Right atrium auricular region (tissue), 2 donors: ENCODE measurements at places on chromosomes 11 and 22. TPM values are rescaled to one million over a fixed set of nuclear protein-coding genes. Genes with fewer than 3 reads are reported as not detected.

Gene UBQLN3
- total RNA-seq: not detected

Gene NEFH
- total RNA-seq: 0.28 TPM

DNA sequence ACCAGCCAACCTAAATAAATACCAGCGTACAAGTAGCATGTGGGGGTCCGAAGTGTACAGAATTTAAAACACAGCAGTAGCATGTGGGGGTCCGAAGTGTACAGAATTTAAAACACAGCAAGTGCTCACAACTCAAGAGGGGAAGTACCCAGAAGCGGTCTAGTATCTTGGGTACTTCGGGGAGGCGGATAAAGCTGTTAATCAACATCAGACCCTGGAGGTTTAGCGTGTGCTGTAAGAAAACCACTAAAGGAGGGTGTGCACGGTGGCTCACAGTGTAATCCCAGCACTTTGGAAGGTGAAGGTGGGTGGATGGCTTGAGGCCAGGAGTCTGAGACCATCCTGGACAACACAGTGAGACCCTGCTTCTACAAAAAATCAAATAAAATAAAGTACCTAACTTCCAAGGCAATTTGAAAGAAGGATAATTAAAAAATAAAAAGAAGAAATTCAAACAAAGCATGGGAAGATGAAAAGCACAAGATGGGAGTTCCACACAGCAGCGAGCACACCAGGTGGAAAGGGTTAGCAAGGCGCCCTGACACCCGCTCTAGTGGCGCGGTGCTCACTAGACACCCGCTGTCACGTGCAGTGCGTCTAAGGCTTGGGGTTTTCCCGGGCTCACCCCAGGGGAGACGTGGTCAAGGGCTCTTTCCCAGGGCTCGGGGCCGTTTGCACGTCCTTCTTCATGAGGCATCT is 35.0 kb upstream of the MOB2 start:
- no peaks in the 10 kb centered on the region for H3K36me3 ChIP-seq
- no peak for DNase-seq
- H3K4me1 ChIP-seq: peaks cover 61% of the 10 kb centered on the region
- H3K27ac ChIP-seq: no peak overlapping the region
- H3K27me3 ChIP-seq: no peaks in the 10 kb centered on the region
- no peak overlapping the region for H3K4me3 ChIP-seq

DNA sequence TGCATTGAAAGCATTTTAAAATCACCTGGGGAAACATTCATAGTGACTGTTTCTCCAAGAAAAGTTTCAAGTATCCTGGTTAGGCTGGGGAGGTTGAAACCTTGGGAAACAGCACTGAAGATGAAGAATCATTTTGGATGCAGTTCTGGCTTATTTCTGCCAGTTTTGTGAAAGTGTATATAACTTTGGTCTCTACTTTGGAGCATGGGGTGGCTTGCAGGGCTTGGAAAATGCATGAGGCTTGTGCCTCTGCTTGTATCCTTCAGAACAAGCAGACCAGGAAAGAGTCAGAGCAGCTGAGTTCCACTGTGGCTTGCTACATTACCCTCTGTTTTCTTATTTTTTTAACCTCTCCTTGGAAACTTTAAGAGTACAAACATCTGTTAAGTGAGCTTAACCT is 19.5 kb downstream of the SLC5A12 start:
- H3K27me3 ChIP-seq: no peaks in the 10 kb centered on the region
- no peaks in the 10 kb centered on the region for H3K4me1 ChIP-seq
- no peak overlapping the region for H3K4me3 ChIP-seq
- no peaks in the 10 kb centered on the region for H3K36me3 ChIP-seq

GRCh38 chr11:117654281-117655255 is 142.4 kb downstream of the DSCAML1 start:
- H3K4me3 ChIP-seq: no peak overlapping the region
- H3K27ac ChIP-seq: no peak overlapping the region
- H3K36me3 ChIP-seq: no peaks in the 10 kb centered on the region
- H3K4me1 ChIP-seq: peaks cover 4% of the 10 kb centered on the region
